ENCODE measurements at places on chromosomes 12 and 14. TPM values are rescaled to one million over a fixed set of nuclear protein-coding genes. Genes with fewer than 3 reads are reported as not detected.

HPD gene
- total RNA-seq, result 0.12 TPM

TESPA1 gene
- total RNA-seq, result not detected

CRACR2A gene
- total RNA-seq, result 8.3 TPM

ADGRD1 gene
- total RNA-seq, result 0.11 TPM

RFLNA gene
- 0.50 TPM for total RNA-seq

GPR137C gene
- 0.44 TPM for total RNA-seq

SAMD15 gene
- total RNA-seq, result 2.2 TPM

ASB2 gene
- total RNA-seq, result 1.2 TPM

AP1G2 gene
- total RNA-seq, result 11.6 TPM
